ENCODE measurements at places on chromosomes 11 and 22.

- H3K27ac ChIP-seq: no peak overlapping the region
- H3K36me3 ChIP-seq: no peaks in the 10 kb centered on the region
- H3K4me1 ChIP-seq: no peaks in the 10 kb centered on the region
Measured at GRCh38 chr11:125372088-125372487, 124.0 kb downstream of the FEZ1 start.

- no peaks in the 10 kb centered on the region for H3K27me3 ChIP-seq
- no peaks in the 10 kb centered on the region for H3K36me3 ChIP-seq
- no peaks in the 10 kb centered on the region for H3K4me1 ChIP-seq
- DNase-seq: no peak
- H3K27ac ChIP-seq: no peak overlapping the region
Measured at GRCh38 chr11:70805243-70805642, 406.9 kb downstream of the CTTN start.

- H3K4me3 ChIP-seq: no peak overlapping the region
- no peak overlapping the region for H3K27ac ChIP-seq
- DNase-seq: no peak
- H3K4me1 ChIP-seq: no peaks in the 10 kb centered on the region
- no peaks in the 10 kb centered on the region for H3K27me3 ChIP-seq
Measured at GRCh38 chr11:129546266-129546665, 170.6 kb downstream of the BARX2 start.

DNA sequence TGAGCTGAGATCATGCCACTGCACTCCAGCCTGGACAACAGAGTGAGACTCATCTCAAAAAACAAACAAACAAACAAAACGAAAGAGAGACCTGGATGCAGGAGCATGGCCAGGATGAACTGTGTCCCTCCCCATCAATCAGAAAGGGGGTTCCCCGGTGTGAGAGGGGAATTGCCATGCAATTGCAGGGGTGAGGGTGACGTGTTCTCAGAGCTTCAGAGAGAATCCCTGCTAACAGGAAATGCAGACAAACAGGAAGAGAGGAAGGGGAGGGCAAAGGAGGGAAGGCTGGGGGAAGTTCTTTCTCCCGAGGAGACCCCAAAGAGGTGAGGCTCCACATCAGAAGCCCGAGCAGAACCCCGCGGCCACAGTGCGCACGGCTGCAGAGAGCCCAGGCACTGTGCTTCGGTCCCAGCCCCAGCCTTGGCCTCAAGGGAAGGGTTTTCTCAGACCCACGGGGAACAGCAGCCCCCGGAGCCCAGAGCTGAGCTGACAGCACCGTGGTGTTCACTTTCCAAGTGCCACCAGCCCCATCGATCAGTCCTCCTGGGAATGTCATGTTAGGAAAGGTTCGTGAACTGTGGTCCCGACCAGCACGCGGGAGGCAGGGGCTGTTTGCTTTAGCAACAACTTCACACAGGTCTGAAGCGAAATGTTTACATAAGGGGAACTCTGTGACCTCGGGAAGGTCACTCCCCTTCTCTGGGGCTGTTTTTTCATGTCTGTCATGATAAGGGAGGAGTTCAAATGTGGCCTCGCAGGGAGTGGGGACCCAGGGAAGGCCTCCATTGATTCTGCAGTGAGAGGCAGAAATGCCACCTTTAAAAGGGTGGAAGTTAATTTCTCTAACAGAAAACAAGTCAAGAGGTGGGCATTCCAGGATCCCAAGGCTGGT, 108.0 kb upstream of the ANO1 start:
- peak overlapping the region; percentile 21 for H3K27ac ChIP-seq
- no peak overlapping the region for H3K4me3 ChIP-seq
- H3K4me1 ChIP-seq: no peaks in the 10 kb centered on the region

- no peak overlapping the region for H3K27ac ChIP-seq
- H3K4me1 ChIP-seq: no peaks in the 10 kb centered on the region
- no peaks in the 10 kb centered on the region for H3K27me3 ChIP-seq
- DNase-seq: no peak
- no peak overlapping the region for H3K4me3 ChIP-seq
Measured at GRCh38 chr11:119590651-119591351, 138.2 kb downstream of the NECTIN1 start.
